ENCODE measurements at places on chromosomes 16 and 17.

GRCh38 chr17:77566151-77566550 is 392.4 kb upstream of the TNRC6C start:
- DNase-seq = no peak

GRCh38 chr17:36650096-36650775 is 48.9 kb downstream of the MRM1 start:
- no peak for DNase-seq

GRCh38 chr17:9219631-9220397 is 198.5 kb downstream of the NTN1 start:
- DNase-seq = no peak

DNA sequence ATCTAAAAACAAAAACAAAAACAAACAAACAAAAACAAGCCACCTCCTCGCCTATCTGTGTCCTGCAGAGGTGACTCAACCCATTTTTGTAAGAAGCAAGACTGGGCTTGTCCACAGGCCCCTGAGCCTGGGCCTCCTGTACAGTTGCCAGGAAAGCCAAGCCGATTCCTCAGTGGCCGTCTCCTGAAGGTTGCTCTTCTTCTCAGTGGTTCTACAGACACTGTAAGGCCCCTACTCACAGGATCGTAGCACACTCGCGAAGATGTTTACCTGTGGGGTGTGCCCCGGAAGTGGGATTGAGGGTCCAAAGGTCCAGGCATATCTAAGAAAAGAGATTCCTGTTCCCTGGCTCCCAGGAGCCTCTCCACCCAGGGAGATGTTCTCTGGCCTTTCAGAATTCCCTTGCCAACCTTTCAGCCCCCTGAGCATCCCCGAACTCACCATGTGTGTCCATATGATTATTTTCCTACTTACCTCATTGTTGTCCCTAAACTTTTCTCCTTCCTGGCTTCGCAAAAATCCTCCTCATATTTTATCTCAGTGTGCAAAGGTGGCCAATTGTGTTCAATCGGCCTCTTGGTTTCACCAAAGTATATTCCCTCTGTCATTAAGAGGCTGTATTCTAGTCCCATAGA is 7.5 kb upstream of the CES3 start:
- no peak for DNase-seq

DNA sequence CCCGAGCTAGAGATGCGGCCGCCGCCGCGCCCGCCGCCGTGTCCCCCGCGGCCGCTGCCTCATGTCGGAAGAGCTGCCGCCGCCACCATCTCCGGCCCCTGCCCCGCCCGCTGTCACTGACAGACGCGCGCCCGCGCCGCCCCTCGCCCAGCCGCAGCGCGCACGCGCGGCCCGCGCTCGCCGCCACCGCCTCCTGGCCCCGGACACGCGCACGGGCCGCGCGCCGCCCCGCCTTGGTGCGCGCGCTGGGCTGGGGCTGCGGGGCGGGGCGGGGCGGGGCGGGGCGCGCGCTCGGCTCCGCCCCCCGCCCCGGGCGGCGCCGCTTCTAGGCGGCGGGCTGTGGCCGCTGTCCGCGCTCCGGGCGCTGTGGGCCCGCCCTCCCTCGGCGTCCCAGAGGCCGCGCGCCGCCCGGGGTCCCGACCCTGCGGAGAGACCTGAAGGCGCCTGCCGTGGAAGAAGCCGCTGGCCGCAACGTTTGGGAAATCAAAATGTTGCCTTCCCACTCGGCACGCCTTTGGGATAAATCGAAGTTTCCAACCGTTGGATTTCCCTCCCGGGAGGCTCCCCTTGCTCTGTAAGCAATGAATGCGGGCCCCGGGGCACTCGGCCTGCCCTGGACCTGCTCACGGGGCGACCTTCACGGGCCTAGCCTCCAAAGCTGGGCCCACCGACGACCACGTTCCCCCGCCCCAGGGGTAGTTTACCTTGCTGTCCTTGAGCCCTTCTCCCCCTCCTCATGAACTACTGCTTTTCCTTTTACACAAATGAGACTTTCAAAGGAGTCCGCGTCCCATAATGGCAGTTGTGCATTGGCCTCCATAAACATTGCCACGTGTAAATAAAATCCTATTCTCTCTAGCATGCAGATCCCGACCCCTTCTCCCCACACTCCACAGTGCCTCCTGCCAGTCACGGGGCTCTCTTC is at the start of gene ADCY9:
Gene ADCY9, minus strand, starts transcription at position 118 of the 925 bp plus-strand sequence. CDS start 1,000 bp downstream, outside the sequence.
- DNase-seq = no peak

DNA sequence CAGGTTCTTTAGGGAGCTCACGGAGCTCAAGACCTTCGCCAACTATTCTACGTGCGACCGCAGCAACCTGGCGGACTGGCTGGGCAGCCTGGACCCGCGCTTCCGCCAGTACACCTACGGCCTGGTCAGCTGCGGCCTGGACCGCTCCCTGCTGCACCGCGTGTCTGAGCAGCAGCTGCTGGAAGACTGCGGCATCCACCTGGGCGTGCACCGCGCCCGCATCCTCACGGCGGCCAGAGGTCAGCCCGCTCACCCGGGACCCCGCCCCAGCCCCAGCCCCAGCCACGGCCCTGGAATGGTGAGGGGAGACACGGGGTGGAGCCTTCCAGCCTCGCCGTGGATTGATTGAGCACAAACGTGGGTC is 13.5 kb downstream of the SARM1 start:
- DNase-seq = no peak

- DNase-seq = no peak
These were observed 10.0 kb downstream of the GPR179 start for GRCh38 chr17:38333635-38334295.

- no peak for DNase-seq
These were observed 23.3 kb upstream of the CDRT4 start for GRCh38 chr17:15490634-15491261.

- no peak for DNase-seq
These were observed 250.9 kb downstream of the TOX3 start for GRCh38 chr16:52296076-52296475.

- DNase-seq = peak; percentile 12
These were observed at the start of gene NOL3 for GRCh38 chr16:67170168-67170948. Gene NOL3, plus strand, starts transcription at chr16:67170538.

DNA sequence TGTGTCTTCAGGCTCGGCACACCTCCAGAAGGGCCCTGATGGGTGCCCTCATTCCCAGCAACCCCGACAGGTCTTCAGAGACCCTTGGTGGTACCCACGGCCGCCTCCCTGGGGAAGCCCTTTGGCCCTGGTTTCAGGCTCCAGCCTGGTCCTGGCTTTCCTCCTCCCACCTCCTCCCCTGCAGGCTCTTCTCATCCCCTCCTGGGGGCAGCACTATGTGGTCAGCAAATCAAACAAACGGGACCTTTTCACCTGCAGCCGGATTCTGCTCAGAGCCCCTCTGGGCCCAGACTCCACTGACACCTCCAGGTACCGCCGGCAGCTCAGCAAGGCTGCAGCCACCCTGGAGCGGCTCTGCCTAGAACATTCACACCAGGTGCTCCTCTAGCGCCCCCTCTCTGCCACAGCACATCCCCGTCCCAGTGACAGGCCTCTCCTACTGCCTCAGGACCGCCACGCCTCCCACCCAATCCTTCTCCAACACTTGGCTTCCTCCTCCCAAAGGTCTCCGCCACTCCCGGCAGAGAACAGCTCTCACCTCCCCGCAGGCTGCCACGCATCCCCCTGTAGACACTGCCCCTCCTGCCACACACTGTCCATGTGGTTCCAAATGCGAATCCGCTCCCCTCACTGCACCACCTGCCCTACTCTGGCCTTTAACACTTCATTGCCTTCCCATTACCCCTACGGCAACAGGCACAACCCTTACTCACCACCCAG is 12.0 kb downstream of the CORO7 start:
- DNase-seq = no peak

GRCh38 chr17:45992904-45993303 is 6.1 kb upstream of the STH start:
- no peak for DNase-seq

- DNase-seq = no peak
These were observed 41.6 kb upstream of the TNRC6C start for GRCh38 chr17:77916703-77917481.

GRCh38 chr17:47254403-47254943 is 846 bp downstream of the ITGB3 start:
- no peak for DNase-seq

GRCh38 chr16:69190046-69190588 is 3.2 kb downstream of the SNTB2 start:
- no peak for DNase-seq

GRCh38 chr16:4500272-4500671 is 24.1 kb downstream of the HMOX2 start:
- no peak for DNase-seq

DNA sequence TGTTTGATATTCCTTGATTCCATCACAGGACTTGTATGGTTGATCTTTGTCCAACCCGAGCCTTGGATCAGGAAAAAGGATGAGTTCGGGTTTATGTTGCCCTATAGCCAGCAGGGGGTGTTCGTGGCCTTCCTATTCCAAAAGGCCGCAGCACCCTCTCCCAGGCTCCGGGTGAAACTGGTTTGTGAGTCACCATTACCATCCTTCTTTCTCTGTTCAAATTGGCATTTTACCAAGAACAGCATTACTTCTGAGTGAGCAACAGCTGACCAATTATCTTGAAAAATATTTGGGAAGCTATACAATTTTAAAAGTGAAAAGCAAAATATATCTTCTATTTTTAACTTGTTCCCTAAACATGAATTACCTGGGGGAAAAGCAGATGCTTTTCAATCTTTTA is 24.3 kb upstream of the KRT20 start:
- peak; percentile 40 for DNase-seq

DNA sequence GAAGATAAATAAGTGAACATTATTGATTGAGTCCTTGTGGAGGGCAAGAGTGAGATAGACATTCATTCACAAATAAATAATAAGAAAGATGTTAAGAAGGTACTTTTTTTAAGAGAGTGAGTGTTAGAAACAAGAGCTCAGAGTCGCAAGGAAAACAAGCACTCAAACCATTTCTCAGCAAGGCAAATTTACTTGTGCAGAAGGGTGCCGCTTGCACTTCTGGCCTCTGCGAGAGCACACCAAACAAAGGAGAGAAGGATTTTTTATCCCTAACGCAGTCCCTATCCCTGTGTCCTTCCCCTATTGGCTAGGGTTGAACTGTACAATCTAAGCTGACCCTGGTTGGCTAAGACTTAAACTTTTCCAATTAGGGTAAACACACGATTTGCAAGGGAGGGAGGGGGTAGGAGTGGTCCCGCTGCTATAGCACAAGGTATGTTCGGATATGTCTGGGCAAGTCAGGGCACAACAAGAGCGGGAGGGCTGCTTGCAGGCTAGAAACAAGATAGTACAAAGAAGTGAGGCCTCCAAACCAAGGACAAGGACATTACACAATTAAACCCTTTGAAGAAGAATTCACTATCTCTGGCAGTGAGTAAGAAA is 156.2 kb downstream of the PPM1E start:
- DNase-seq = no peak

- peak; percentile 41 for DNase-seq
These were observed 19.3 kb downstream of the GDE1 start for GRCh38 chr16:19502395-19503131.

DNA sequence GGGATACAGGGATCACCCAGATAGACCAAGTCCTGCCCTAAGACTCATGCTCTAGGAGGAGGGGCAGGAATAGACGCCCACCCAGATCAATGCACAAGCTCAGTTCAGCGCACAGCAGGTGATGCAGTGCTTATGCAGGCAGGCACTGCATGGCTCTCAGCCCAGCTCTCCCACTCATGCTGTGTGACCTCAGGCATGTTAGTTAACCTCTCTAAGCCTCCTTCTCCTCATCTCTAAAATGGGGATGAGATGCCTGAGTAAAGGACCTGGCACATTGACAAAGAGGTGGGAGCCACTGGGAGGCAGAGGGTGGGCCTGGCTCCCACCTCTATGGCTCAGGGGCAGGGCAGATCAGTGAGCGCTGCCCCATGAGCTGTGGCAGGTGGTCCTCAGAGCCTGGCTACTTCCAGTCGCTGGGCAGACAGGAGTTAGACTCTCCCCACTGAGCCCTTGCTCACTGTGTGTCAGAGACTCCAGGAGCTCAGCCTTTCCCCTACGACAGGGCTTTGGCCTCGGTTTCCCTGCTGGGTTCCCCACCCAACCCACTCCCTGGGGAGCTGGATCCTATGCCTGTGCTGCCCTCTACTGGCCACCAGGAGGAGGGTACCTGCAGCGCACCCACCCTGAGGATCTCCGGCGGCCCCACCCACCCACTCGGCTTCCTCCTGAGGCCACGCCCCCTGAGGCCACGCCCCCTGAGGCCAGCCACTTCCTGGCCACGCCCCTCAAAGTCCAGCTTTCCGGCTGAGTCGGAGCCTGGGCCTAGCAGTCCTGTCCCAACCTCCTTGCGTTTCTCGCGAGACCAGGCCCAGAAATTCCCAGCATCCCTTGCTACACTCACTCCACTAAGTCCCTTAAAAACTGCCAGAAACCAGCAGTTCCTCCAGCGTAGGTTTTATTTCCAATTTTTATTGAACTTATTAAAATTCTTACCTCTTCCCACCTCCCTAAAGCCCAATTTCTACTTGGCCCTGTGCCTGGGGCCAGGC is 196.1 kb downstream of the GSG1L start:
- peak; percentile 8 for DNase-seq
